ENCODE measurements at places on chromosomes 2 and 18.
A peak's percentile ranks its signal among the peaks of the same experiment; 100 is the strongest.

- H3K36me3 ChIP-seq: no peaks in the 10 kb centered on the region
- H3K27me3 ChIP-seq: peaks cover 8% of the 10 kb centered on the region
- peak; percentile 47 for DNase-seq
- no peak overlapping the region for H3K27ac ChIP-seq
- H3K4me1 ChIP-seq: peaks cover 5% of the 10 kb centered on the region
Observed at GRCh38 chr2:241863536-241863954, 4.9 kb upstream of the PDCD1 start.

- H3K36me3 ChIP-seq: no peaks in the 10 kb centered on the region
- DNase-seq: no peak
- no peak overlapping the region for H3K4me3 ChIP-seq
- H3K4me1 ChIP-seq: no peaks in the 10 kb centered on the region
- H3K27ac ChIP-seq: no peak overlapping the region
Observed at GRCh38 chr2:893311-893710, 57.3 kb upstream of the SNTG2 start.

DNA sequence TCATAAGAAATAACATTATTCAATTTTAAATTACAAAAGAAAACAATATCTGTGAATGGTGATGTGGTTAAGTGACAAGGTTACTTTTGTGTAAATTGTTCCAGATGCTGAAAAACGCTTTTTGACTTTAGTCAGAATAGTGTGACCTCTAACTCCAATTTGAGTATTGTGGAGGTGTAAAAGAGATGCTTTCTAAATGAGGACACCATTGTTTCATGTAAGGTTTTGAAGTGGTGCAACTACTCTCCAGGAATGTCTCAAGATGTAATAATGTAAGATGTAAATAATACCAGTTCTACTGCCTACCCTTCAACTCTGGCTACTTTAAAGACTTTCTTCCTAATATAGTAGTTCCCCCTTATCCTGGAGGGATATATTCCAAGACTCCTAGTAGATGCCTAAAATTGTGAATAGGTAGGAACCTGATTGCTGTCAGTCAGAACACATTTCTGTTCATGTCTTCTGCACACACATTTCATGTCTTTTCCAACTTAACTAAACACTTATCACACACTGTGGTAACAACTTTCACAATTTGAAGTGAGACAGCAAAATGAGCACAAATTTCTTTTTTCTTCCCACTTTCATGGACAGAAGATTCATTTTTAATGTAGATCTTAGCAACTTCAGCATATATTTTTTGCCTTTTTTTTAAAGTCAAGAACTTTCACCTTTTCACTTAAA, 39.1 kb upstream of the PPP1R1C start:
- DNase-seq: no peak
- H3K4me3 ChIP-seq: no peak overlapping the region
- H3K27ac ChIP-seq: no peak overlapping the region
- no peaks in the 10 kb centered on the region for H3K36me3 ChIP-seq
- H3K4me1 ChIP-seq: peaks cover 9% of the 10 kb centered on the region

- H3K4me3 ChIP-seq: no peak overlapping the region
- H3K27me3 ChIP-seq: no peaks in the 10 kb centered on the region
- H3K36me3 ChIP-seq: no peaks in the 10 kb centered on the region
- DNase-seq: no peak
Observed at GRCh38 chr18:1544016-1544415, 639.3 kb downstream of the ADCYAP1 start.

DNA sequence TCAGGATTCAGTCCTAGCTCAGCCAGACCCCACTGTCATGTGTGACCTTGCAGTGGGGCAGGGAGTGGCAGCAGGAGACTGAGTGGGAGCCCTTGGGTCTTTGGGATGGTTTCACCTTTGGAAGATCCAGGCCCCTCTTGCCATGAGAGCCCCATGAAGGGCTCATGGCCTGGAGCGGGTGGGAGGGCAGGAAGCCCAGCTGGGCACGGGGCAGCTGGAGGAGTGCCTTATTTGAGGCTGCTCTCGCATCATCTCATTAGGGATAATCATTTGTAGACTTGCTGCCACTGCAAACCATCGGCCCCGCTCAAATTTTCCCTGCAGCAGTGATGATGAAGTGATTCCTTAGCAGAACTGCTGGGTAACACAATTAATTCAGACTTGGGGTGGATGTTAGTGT, 73.9 kb downstream of the TGOLN2 start:
- H3K36me3 ChIP-seq: no peaks in the 10 kb centered on the region
- H3K4me3 ChIP-seq: no peak overlapping the region

GRCh38 chr2:58047373-58047935, 848 bp downstream of the VRK2 start:
- DNase-seq: no peak
- peaks cover 35% of the 10 kb centered on the region for H3K4me1 ChIP-seq
- H3K27me3 ChIP-seq: no peaks in the 10 kb centered on the region
- peak overlapping the region; percentile 99 for H3K27ac ChIP-seq

DNA sequence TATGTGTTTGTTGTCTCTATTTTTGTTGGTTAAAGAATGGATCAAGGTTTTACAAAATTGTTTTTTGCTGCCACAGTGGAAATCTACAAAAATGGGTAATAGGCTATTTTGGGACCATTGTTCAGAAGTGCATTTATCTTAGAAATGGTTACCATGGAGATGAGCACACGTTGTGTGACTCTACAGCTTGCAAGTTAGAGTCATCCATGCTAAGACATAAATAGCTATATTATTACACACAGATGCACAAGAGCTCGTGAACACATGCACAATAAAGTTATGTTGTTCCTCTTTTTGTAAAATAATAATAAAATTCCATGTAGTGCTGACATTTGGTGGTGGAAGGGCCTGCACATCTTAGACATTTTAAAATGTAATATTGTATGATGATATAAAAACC, 15.5 kb upstream of the DUSP19 start:
- peaks cover 12% of the 10 kb centered on the region for H3K27me3 ChIP-seq
- H3K36me3 ChIP-seq: no peaks in the 10 kb centered on the region
- H3K4me3 ChIP-seq: no peak overlapping the region
- H3K4me1 ChIP-seq: no peaks in the 10 kb centered on the region

- no peaks in the 10 kb centered on the region for H3K27me3 ChIP-seq
- peak overlapping the region; percentile 47 for H3K4me3 ChIP-seq
- H3K36me3 ChIP-seq: no peaks in the 10 kb centered on the region
- peaks cover 19% of the 10 kb centered on the region for H3K4me1 ChIP-seq
- peak; percentile 46 for DNase-seq
- peak overlapping the region; percentile 78 for H3K27ac ChIP-seq
Observed at GRCh38 chr18:12408247-12408869, 629 bp downstream of the PRELID3A start.

GRCh38 chr2:30981510-30981909, 156.7 kb downstream of the GALNT14 start:
- H3K4me3 ChIP-seq: no peak overlapping the region
- DNase-seq: no peak
- H3K27me3 ChIP-seq: no peaks in the 10 kb centered on the region
- no peaks in the 10 kb centered on the region for H3K4me1 ChIP-seq
- no peak overlapping the region for H3K27ac ChIP-seq

GRCh38 chr18:79647307-79647706, 32.3 kb upstream of the CTDP1 start:
- DNase-seq: no peak
- H3K4me3 ChIP-seq: no peak overlapping the region
- H3K27me3 ChIP-seq: peaks cover 7% of the 10 kb centered on the region
- H3K36me3 ChIP-seq: no peaks in the 10 kb centered on the region

DNA sequence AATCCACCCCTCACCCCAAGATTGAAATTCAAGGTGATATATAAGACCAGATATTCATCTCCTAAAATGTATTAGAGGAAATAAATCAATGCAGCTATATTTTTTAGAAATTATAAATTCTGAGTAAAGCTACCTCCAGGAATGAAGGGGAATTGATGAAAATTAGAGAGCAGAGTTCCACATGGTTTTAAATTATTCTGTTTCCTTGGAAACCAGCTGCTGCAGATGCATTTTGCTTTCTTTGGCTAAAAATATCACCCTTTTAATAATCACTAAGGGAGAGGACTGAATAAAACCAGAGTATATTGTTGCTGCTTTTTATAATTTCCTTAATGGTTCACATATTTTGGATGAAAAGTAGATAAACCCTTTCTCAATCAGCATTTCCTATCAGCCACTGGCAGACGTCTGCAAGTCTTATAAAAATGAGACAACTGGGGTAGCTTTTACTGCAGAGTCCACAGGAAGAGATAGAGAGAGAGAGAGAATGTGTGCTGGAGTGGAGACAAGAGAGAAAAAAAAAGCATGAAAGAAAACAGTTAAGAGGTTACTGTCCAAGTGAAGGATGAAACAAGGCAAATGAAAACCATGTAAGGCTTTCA, 2.0 kb downstream of the CSRNP3 start:
- no peak for DNase-seq
- no peaks in the 10 kb centered on the region for H3K4me1 ChIP-seq
- no peaks in the 10 kb centered on the region for H3K36me3 ChIP-seq
- no peak overlapping the region for H3K27ac ChIP-seq
- no peaks in the 10 kb centered on the region for H3K27me3 ChIP-seq
- H3K4me3 ChIP-seq: no peak overlapping the region

- DNase-seq: no peak
- H3K4me3 ChIP-seq: no peak overlapping the region
- H3K27me3 ChIP-seq: no peaks in the 10 kb centered on the region
- peaks cover 33% of the 10 kb centered on the region for H3K4me1 ChIP-seq
Observed at GRCh38 chr18:58175786-58176176, 131.8 kb downstream of the NEDD4L start.

DNA sequence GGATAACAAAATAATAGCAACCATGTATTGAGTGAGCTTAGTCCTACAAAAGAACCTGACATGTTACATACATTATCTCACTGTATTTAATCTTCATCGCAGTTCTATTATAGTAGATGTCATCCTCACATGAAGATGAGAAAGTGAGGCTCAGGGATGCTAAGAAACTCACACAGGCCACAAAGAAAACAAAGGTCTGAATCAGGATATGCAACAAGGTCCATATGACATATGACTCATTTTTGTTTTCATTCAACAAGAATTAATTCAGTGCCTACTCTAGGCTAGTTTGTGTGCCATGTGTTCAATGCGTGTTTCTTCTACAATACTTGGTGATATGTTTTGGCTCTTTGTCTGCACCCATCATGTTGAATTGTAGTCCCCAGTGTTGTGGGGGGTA, 219.7 kb upstream of the EPHA4 start:
- H3K4me1 ChIP-seq: no peaks in the 10 kb centered on the region
- no peak overlapping the region for H3K27ac ChIP-seq
- H3K27me3 ChIP-seq: no peaks in the 10 kb centered on the region
- H3K4me3 ChIP-seq: no peak overlapping the region
- no peak for DNase-seq

DNA sequence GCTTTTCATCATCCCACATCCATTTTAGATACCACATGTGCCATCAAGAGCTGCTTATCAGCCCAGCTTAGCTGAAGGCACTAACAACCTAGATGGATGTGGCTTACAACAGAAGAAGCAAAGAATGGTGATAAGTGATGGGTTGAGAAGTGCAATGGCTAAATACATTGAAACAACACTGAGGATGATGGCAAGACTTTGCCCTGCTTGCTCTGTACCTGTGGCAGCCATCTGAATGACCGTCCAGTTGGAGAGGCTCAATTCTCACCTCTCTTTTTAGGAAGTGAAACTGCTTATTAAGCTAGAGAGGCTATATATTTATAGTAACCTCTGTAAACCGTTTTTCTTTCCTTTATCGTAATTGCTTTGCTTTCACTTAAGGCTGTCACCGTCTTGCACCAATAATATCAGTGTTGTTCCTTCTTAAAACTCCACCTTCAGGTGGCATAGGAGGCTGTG, 5.7 kb downstream of the GPATCH11 start:
- H3K27me3 ChIP-seq: no peaks in the 10 kb centered on the region
- DNase-seq: no peak
- H3K4me1 ChIP-seq: peaks cover 27% of the 10 kb centered on the region
- H3K4me3 ChIP-seq: no peak overlapping the region
- H3K36me3 ChIP-seq: peaks cover 63% of the 10 kb centered on the region
- H3K27ac ChIP-seq: no peak overlapping the region

DNA sequence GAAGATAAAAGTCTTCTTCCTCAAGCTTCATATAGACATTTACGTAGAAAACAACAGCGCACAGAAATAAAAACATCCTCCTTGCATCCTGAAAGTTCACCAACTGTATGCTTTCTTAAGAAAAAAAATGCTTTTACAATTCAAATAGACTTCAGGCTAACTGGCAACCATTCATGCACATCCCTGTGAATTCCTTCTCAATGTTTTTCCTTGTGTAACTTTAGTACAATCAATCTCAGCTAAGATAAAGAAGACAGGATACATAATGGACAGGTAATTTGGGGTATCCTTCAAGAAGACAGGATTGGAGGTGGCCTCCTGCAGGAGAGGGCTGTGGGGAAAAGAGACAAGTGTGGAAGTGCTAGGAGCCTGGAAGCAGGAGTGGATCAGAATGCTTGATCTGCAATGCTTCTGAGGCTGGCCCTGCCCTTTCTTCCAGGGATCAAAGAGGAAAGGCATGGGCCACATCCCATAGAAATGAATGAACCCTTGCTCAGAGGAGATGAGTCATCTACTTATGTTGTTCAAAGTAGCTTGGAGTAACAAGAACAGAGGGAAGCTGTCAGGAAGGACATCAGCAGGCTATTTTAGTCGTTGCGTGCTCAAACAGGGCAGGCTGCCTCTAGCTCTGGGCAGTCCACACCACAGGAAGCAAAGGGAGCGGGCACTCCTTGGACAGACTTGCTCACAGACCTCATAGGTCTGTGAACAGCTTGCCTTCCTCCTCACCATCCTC, 126.6 kb downstream of the TMEM131 start:
- H3K27me3 ChIP-seq: no peaks in the 10 kb centered on the region
- H3K27ac ChIP-seq: peak overlapping the region; percentile 76
- H3K36me3 ChIP-seq: no peaks in the 10 kb centered on the region

DNA sequence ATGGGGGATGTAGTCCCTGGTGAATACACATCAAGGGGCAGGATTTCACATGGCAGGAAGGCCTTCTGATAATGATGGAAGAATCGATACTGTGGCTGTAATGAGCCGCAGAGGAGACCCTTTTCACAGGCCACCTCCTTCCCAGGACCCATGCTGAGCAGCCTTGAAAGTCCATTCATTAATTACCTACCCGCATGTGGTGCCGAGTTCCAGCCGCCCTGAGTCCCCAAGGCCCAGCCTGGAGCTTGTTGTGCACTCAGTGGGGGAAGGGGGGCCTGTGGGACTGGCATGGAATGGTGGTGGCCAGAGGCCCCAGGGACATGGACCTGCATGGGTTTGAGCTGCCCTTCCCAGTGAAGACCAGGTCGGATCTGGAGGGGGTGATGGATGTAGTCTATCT, 25.5 kb downstream of the ASB18 start:
- DNase-seq: no peak
- H3K27ac ChIP-seq: no peak overlapping the region
- no peaks in the 10 kb centered on the region for H3K4me1 ChIP-seq
- peaks cover 75% of the 10 kb centered on the region for H3K27me3 ChIP-seq

GRCh38 chr2:64295326-64296139, 151.3 kb upstream of the PELI1 start:
- no peak for DNase-seq
- H3K4me1 ChIP-seq: no peaks in the 10 kb centered on the region

- no peaks in the 10 kb centered on the region for H3K27me3 ChIP-seq
- H3K4me1 ChIP-seq: peaks cover 18% of the 10 kb centered on the region
Observed at GRCh38 chr2:46066116-46066515, 231.1 kb upstream of the EPAS1 start.

GRCh38 chr2:37858400-37858711, 66.7 kb upstream of the RMDN2 start:
- H3K4me3 ChIP-seq: no peak overlapping the region
- peaks cover 25% of the 10 kb centered on the region for H3K4me1 ChIP-seq
- H3K27me3 ChIP-seq: no peaks in the 10 kb centered on the region
- no peaks in the 10 kb centered on the region for H3K36me3 ChIP-seq
- no peak for DNase-seq

All from left lung (tissue), 14 donors.